ENCODE measurements at places on chromosomes 2 and 18.

DNA sequence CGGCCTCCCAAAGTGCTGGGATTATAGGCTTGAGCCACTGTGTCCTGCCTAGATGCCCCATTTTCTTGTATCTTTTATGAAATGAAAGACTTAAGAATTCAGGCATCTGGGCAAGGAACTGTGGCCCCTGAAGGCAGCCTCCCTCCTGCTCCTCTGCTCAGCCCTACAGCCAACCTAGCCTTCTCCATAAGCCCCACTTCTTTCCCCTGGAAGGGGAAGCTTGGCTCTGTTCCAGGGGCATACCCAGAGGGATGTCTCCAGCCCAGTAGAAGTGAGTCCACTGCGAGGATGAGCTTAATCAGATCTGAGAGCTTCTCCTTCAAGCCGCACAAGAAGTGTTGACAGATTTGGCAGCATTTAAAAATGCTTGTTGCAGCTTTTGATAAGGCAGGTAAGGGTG lies 39.7 kb downstream of the RHOB start:
- peak; percentile 63 for DNase-seq

DNA sequence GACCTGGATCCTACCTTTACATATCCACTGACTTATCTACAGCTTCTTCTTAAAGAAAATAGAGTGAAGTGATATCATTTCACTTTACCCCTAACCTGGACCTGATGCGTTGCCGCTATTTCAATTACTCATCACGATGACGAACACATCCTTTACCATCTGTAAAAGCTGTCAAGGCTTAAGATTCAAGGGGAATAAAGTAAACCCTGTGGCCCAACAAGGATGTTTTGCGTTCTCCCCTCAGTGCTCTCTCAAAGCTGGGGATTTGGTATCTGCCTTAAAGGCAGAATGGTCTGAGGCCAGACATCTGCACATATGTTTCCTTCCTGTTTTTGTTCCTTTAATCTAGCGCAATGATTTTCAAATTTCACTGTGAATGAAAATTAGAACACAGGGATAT lies 100.1 kb upstream of the KLF7 start:
- DNase-seq, result no peak

- no peak for DNase-seq
Measured at GRCh38 chr2:163657281-163657656, 78.5 kb downstream of the FIGN start.

GRCh38 chr2:58054264-58054663 lies 7.7 kb downstream of the VRK2 start:
- no peak for DNase-seq

GRCh38 chr2:170905864-170906263 lies 23.2 kb upstream of the GORASP2 start:
- no peak for DNase-seq

GRCh38 chr2:145644820-145645302 lies 1124.9 kb upstream of the ZEB2 start:
- DNase-seq, result no peak

GRCh38 chr2:29010946-29011345 lies 29.8 kb downstream of the TOGARAM2 start:
- DNase-seq, result no peak

DNA sequence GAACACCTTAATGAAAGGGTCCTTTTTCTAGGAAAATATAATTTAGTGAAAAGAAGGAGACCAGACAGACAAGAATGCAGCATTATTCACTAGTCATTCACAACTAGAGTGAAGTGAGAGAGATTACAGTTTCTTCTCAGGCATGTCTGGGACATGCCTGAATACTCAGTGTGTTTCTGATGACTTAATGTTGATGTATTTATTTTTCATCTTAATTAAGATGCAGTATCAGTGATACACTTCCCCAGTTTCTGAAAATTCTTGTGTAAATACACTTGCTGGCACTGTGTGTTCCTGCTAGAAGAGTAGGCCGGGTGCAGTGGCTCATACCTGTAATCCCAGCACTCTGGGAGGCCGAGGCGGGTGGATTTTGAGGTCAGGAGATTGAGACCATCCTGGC lies 143.6 kb downstream of the MYO3B start:
- DNase-seq, result no peak

- no peak for DNase-seq
Measured at GRCh38 chr2:151481744-151482143, 72.0 kb downstream of the RIF1 start.

DNA sequence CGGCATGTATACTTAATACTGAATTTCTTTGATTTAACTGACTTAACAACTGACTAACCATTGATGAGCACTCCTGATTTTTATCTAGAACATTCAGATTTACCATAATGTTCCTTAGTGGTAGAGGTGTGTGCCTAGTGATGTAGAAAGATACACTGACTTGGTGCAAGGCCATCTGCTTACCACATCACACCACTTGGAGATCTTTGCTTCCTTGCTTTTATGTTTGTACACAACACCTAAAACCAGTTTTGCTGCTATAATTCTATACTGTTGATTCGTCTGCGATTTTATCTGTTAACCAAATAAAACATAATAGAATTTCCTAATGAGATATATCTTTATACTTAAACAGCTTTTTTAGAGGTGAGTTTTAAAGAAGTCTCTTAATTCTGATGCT lies 3.9 kb upstream of the FARP2 start:
- DNase-seq, result no peak

DNA sequence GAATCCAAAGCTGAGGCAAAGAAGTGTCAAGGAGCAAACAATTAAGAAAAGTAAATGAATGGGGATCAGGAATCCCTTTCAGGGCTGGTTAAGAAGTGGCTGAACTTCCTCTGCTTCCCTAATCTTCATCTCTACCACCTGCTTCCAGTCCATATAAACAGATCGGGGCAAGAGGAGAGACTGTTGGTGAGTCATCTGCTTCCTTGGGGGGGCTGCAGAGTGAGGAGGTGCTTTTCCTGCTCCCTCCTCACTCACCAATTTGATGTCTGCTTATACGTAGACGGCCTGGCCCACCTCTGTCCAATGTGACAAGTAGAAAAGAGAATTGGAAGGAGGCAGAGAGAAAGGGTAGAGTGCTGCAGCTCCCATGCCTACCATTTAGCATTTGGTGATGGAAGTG lies 68.4 kb downstream of the NAB1 start:
- DNase-seq, result no peak

GRCh38 chr2:20665243-20666004 lies 1.5 kb upstream of the GDF7 start:
- peak; percentile 71 for DNase-seq

GRCh38 chr2:186590759-186591505 lies 1.1 kb downstream of the ITGAV start:
- no peak for DNase-seq

DNA sequence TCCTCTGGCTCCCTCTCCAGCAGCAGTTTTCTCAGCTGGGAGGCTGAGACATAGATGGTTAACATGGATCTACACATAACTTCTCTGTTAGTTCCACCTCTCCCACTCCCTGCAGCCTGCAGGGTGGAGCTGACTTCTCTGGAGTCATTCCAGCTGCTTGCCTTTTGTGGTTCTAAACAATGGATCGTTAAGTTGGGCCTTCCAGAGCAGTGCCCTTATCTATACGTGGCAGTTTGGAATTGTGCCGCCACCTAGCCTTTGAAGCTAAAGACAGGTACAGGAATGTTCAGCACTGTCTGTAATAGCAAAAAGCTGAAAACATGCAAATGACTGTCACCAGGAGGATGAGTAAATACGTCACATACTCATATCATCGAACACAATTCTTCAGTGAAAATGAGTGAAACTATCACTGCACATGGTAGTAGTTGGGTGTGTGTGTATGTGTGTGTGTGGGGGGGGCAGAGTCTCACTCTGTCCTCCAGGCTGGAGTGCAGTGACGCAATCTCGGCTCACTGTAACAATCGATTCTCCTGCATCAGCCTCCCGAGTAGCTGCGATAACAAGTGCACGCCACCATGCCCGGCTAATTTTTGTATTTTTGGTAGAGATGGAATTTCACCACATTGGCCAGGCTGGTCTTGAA lies 50.3 kb downstream of the SH2D6 start:
- DNase-seq, result no peak

- DNase-seq, result no peak
Measured at GRCh38 chr18:59986139-59986538, 86.3 kb downstream of the PMAIP1 start.

DNA sequence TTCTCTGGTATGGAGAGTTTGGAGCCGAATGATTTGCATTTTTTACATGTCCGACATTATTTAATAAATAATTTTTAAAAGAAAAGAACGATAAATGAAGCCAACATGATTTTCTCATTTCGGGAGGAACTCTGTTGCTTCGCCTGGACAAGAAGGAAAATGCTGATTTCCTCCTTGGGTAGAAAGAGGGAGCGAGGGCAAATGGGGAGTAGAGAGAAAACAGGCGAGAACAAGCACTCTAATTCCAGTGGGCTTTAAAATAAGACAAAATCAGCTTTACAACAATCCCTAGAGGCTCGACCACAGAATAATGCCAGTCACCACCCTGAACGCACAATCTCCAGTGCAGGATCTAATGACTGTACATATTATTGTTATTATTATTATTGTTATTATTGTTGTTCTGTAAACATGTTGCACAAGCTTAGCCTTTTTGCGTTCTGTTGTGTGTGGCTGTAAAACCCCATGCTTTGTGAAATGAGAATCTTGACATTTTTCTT lies 3.7 kb downstream of the DLX1 start:
- DNase-seq, result no peak

- no peak for DNase-seq
Measured at GRCh38 chr18:48019557-48020325, 89.3 kb upstream of the SMAD2 start.

GRCh38 chr2:160940271-160940670 lies 220.0 kb upstream of the TANK start:
- DNase-seq, result no peak

- DNase-seq, result no peak
Measured at GRCh38 chr2:207766697-207767460, 2.8 kb downstream of the FZD5 start.

DNA sequence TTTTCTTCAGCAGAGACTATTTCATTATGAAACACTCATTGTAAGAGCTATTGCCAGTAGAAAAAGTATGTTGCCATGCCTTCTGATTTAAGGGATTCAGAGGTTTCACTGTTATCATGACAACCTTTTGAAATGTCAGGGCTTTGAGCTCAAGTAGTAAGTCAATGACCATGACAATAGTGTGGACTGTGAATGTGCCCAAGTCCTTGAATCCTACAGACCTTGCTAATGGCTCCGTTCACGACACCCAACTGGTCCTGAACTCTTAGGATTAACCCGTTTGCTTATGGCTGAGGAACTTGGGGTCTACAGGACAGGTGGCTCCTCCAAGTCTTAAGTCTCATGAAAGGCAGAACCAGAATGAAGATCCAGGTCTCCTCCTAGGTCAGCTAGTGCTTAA lies 17.6 kb upstream of the KIDINS220 start:
- DNase-seq, result no peak

GRCh38 chr2:56009758-56010458 lies 86.3 kb upstream of the EFEMP1 start:
- no peak for DNase-seq

GRCh38 chr2:99485824-99486223 lies 4.0 kb downstream of the REV1 start:
- no peak for DNase-seq

- DNase-seq, result no peak
Measured at GRCh38 chr2:10941383-10941782, 29.6 kb downstream of the KCNF1 start.

GRCh38 chr18:12645751-12646203 lies 12.1 kb downstream of the SPIRE1 start:
- DNase-seq, result peak; percentile 86

- no peak for DNase-seq
Measured at GRCh38 chr2:39778233-39778632, 825 bp downstream of the THUMPD2 start.

DNA sequence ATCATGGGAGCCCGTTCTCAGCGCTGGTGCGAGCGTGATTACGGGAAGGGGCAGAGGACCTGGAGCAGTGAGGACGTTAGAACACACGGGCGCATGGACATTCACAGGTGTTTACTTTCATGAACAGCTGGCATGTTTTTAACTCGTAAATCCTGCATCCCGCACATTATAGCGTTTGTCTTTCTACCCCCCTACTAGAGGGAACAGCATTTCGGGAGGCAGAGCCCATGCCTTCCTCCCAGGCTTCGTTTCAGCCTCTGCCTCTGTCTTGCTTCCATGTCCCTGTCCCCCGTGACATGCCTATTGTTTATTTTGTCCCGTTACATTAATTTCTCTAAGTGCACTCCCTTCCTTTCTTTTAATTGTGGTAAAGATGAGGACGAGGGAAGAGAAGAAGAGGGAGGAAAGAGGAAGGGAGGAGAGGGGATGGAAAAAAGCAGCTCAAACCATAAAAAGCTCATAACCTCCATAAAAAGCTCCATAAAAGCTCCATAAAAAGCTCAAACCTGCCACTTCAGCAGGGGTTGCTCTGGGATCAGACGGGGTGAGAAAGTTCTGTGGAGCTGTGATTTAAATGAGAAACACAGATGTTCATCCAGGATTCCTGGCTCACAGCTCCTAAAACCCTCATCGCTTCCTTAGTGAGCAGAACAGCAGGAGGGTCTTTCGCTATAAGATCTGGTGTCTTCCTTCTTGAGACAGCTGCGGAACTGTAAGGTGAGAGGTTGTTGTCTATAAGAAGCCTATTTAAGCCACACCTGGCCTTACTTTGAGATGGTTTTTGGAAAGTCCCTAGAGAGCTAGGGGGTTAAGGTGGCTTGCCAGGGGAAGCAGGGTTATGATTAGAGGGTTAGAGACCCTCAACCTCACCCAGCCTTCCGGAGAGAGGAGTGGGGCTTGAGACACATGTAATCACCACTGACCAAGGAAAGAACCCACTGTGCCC lies 66.6 kb upstream of the SNTG2 start:
- no peak for DNase-seq

- no peak for DNase-seq
Measured at GRCh38 chr18:2881088-2881839, 34.5 kb downstream of the EMILIN2 start.

DNA sequence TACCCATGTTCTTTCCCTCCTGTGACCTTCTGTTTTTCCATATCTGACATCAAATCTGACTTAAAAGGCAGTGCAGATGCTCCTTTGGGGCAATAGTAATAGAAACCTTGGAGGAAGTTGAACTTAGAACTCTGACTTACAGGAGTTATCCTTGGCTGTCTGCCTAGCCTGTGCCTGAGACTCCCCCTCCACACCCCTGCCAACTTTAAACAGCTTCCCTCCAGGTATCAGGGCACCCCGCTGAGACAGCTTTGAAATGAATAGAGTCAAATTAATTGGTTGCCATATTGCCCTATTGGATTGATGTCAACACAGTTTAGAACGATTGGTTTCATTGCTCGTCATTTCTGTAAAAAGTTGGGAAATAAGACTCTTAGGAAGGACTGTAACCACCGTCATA lies 322.0 kb downstream of the PRKCE start:
- no peak for DNase-seq

Measured in cardiac septum (tissue), 1 donor.